ENCODE measurements at places on chromosomes 2 and 18.
A peak's percentile ranks its signal among the peaks of the same experiment; 100 is the strongest.

DNA sequence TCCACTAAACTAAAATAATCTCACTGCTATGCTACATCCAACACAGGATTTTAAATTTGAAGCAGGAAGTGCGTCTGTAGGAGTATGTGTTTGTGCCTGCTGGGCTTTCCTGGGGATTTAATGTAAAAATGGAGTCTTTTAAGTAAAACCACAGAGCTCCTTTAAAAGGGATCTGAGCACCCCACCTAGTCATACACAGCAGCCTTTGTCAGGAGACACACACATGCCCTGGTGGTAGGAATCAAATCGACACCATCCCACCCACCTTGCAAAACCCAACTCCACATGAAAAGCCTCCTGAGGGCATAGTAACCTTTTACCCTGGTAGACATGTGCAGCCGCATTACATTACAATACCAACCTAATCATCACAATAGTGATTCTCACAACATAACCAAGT lies 29.1 kb downstream of the UXS1 start:
- DNase-seq = no peak

DNA sequence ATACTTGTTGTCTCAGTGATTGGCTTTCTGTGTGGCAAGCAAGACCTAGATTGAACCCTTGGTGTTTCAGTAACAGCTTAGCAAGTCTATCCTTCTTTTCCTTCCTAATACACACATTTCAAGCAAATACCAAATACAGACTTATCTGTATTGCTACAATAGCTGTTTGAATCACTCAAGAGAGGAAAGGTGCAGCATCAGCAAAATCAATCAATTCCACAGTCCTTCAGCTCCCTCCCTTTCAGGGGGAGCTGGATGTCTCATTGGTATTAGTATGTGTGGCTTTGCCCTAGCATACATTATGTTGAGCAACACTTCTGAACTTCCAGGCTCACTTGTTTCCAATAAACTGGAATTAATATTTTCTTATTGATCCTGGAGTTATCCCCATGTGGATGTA lies 323.1 kb downstream of the TMX3 start:
- DNase-seq = no peak

DNA sequence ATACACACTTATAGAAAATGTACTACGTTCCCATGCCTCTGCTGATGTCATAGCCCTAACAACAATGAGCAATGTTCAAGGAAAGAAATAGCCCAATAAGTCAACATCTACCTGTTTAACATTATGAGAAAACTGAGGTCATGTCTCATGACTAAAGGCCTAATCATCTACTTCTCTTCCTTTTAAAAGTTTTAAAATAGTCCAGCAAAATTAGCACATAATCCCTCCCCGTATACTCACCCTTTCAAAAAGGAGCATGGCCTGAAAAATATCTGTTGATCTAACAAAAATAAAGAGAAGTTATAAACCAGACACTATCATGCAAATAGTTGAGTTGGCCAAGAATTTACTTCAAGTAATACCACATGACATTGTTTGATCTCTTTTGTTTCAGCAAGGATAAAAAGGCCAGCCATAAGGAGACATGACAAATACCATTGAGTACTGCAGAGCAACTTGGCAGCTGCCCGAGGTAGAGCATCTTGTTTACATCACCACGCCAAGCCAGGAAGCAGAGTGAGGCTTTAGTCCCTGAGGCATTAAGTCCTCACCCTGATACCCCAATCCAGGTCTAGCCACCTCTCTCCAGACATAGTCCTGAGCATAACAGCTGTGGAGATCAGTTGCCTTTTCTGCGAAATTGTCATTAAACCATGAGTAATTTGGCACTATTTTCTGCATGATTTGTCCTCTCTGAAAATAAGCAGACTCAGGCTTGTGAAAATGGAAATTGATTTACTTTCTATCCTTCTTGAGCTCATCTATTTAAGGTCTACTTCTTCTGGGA lies 137.4 kb upstream of the ETAA1 start:
- no peak for DNase-seq

GRCh38 chr2:44715671-44716081 lies 225.8 kb upstream of the SIX3 start:
- DNase-seq = no peak

GRCh38 chr2:36770542-36771287 lies 74.2 kb downstream of the VIT start:
- peak; percentile 57 for DNase-seq

GRCh38 chr2:189424961-189425360 lies 16.3 kb upstream of the WDR75 start:
- DNase-seq = no peak

- no peak for DNase-seq
Measured at GRCh38 chr2:71484354-71484753, 31.0 kb downstream of the DYSF start.

- DNase-seq = no peak
Measured at GRCh38 chr2:148523315-148523714, 121.2 kb upstream of the EPC2 start.

DNA sequence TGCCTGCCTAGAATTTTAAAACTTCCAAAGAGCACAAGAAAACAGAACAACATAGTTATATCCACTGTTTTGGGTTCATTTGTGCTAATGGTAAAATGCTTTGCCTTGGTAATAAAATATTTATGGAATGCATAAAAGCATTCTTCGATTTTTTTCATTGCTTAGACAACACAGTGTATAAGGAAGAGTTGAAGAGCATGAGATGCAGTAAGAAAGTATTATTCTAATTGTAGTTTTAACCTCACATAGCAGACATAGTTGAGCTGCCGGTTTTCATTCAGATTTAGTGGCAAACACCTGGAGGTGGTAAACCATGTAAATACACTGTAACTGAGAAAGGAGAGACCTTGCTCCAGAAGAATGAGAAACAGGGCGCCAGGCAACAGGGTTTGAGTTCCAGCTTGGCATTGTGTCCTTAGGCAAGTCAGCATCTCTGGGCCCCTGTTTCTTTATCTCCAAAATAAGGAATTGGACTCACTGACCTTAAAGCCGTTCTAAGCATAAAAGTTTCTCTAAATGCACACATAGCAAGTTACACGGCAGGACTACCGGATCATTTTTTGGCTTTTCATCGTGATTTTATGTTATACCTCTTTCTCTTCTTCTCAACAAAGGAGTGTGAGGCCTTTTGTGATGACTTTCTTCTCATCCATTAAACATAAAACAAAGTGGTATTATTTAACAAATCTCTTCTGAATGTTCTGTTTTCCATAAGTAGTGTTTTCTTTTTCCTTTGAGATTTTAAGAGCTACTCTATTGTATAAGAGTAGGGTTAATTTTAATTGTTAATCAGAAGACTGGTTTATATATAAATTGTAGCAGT lies 7.9 kb downstream of the UGP2 start:
- no peak for DNase-seq

DNA sequence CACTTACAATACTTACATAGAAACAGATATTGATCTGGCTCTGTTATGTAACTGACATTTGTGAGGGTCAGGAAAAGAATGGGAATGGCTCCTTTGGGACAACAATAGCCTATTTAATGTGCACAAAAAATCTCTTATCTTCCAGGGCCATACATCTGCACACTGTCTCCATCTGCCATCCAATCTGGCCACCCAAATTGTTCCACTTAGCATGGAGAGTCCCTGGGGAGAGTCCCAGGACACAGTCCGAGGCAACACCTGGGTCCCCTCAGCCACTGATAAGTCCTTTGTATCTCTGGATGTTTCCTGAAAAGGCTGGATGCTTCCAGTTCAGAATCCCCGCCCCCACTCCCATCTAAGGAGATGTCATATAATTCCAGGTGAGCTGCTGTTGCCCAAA lies 274.2 kb upstream of the NCKAP5 start:
- no peak for DNase-seq

GRCh38 chr2:85247610-85248009 lies 80.2 kb downstream of the TGOLN2 start:
- no peak for DNase-seq

- peak; percentile 73 for DNase-seq
Measured at GRCh38 chr2:170361090-170361936, 183.4 kb downstream of the MYO3B start.

DNA sequence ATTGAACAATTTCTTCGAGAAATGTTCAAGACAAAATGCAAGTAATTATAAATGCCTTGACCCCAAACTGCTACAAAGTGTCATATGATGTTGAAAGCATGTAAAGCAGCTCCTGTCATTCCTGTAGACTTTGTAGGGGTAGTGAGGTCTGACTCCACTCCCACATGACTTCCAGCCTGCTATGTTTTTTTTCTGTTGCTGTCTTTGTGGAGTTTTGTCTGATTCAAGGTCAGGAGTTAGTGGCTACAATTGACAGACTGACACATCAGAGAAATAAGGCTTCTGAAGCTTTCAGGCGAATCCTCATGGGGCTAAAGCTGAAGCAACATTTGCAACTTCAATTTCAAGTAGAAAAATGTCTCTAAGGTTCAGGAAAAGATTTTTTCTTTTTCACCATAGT lies 63.9 kb upstream of the CCDC195 start:
- no peak for DNase-seq

- no peak for DNase-seq
Measured at GRCh38 chr2:223562078-223562477, 40.1 kb downstream of the SCG2 start.

- no peak for DNase-seq
Measured at GRCh38 chr2:188443207-188443606, 151.5 kb downstream of the GULP1 start.

DNA sequence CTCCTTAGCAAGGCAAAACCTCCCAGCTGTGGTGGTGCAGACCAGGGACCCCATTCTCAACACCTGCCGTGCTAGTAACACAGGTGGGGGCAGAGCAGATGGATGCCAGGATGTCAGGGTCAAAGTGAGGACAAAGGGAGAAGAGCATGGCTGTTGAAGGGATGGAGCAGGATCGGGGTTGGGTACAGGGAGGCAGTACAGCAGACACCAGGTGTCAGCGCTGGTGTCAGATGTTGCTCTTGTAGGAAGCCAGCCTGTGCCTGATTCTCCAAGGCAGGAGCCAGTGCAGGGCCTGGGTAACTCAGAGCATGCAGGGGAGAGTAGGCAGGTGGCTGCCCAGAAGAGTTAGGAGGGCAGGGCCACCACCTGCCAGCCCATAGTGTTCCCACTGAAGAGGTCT lies 222.1 kb upstream of the SPRED2 start:
- DNase-seq = no peak

GRCh38 chr18:45850021-45850420 lies 24.5 kb downstream of the SIGLEC15 start:
- DNase-seq = no peak

GRCh38 chr2:203347375-203347774 lies 19.2 kb downstream of the ABI2 start:
- DNase-seq = no peak

- DNase-seq = no peak
Measured at GRCh38 chr2:175111200-175111657, 56.8 kb downstream of the ATF2 start.

DNA sequence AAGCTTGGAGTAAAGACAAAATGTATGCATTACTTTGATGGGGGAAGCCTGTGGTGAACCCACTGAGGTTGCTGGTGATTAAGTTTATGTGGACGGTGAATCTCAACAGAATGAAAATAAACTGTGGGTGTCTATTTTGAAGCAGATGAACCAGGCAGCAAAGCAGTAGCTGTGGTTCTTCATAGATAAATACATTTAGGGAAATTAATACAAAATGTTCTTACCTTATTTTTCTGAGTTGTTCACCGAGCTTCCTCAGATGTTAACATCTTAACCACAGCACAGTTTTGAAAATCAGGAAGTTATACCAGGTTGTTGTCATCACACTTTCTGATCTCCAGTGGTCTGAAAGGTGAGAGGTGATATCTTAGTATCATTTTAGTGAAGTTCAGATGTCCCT lies 53.9 kb downstream of the NCK2 start:
- DNase-seq = no peak

GRCh38 chr18:74115046-74115445 lies 32.6 kb downstream of the FBXO15 start:
- no peak for DNase-seq

- no peak for DNase-seq
Measured at GRCh38 chr2:127048969-127049897, 57.7 kb downstream of the BIN1 start.

GRCh38 chr2:208819190-208819589 lies 412.6 kb downstream of the PTH2R start:
- DNase-seq = no peak

DNA sequence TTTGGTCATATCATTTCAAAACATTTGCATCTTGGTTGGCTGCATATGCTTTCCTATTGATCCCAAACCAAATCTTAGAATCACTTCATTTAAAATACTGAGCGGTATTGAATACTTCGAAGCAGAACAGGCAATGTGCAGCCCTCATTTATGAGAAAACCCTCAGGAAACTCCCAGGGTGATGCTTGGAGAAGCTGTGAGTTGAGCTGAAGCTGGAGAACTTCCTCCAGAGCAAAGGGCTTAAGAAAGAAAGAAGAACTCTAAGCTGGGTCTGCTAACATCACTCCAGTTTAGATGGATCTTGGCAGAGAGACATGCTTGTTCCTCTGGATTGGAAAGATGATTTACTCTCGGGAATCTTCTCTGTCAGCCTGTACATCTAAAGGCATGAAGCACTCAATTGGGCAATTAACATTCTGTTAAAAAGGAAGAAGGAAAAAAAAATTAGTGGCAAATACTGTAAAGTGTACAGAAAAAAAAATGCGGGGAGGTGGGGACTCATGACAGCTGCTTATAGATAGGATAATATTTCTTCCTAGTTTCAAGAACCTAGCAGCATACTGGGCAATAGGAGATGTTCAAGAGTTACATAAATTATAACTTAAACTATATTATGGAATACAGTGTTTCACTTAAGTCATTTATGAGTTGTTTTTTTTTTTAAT lies 49.5 kb downstream of the ATIC start:
- no peak for DNase-seq

GRCh38 chr2:152532241-152532640 lies 185.0 kb downstream of the PRPF40A start:
- no peak for DNase-seq

DNA sequence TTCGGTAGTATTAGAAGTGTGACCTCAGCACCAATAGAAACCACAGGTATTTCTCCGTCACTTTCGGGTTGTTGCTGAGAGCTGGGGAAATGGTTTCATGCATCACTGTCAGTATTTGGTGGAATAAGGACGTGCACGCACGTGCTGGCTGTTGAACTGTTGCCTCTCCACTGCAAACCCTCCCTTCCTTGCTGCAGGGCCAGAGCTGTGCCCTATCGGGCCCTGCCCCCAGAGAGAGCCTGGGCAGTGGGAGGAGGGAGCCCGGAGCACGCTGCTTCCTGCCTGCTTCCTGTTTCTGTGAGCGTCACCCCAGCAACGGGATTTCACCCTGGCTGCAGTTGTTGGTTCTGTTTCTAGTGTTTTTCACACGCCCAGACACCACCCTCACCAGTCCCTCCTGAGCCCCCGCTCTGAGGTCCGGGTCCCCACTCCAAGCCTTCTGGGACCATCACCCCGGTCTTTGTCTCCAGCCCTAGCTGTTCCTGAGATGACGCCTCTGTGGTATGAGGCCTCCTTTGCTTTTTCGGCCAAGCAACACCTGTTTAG lies 47.4 kb downstream of the LRRFIP1 start:
- peak; percentile 82 for DNase-seq
